ENCODE measurements at places on chromosomes 3 and 15.

- DNase-seq = peak; percentile 83
Measured at GRCh38 chr3:186938716-186939115, 8.4 kb downstream of the ST6GAL1 start.

GRCh38 chr3:188220097-188220788 lies 66.3 kb downstream of the LPP start:
- DNase-seq = peak; percentile 56

DNA sequence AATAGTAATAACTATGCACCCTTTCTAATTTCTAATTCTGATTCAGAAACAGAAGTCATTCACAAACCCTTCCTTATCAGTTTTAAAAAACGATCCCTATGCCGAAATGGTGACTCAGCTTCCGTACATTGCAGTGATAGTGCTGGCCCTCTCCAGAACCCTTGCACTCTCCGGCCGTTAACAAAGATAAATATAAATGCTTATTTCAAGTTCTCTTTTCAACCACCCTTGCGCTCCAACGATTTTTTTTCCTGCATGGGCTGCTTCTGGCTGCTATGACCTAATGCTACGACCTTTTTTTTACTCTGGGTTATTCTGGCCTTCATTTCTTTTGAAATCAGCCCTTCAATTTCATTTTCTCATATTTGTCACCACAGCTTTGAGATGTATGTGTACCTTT lies 646.2 kb downstream of the NTRK3 start:
- peak; percentile 24 for DNase-seq

DNA sequence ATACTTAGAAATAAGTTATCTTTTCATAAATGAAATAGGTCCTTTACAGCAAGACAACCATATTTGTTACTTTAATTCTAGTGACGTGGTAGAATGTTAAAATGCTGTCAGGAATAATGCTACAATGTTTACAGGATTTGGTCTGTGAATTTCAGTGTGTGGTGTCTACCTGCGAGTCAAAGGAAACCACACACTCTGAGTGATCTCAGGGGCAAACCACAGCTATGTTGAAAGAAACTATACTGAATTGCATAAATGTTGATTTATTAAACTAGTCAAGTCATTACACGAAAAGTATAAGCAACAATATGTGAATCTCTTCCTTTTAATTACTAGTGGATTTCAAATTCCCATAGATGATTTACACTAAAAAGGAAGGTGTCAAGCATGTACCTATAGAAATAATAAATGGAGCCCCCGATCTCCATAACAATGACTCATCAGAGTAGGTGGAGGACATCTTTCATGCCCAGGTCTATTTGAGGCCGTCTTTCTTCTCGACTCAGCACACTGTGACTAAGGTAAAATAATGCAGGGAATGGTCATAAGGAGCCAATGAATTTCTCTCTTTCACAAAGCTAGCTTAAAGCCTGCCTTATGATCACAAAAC lies 463.0 kb downstream of the ERC2 start:
- peak; percentile 32 for DNase-seq

DNA sequence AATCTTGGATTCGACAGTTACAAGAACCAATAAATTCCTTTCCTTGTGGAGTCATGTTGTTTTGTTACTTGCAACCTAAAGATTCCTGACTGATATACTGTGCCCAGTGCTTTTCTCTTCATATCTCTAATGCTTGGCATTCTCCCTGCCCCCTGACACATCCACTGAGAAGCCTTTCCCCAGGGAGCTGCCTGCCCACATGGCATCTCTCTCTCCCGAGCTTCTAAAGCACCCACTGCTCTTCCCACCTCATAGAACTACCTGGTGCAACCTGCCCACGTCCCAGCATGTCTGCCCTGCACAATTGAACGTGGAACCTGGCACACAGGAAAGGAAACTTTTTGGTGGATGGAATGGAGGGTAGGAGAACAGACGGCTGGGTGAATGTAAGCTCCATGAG lies 6.8 kb downstream of the CYP8B1 start:
- no peak for DNase-seq

GRCh38 chr15:98774756-98775497 lies 126.6 kb downstream of the IGF1R start:
- peak; percentile 9 for DNase-seq

GRCh38 chr3:187673012-187673411 lies 2.8 kb upstream of the SST start:
- no peak for DNase-seq

Measured in iris pigment epithelial cell (primary cell).